ENCODE measurements at places on chromosomes 2 and 18.

DNA sequence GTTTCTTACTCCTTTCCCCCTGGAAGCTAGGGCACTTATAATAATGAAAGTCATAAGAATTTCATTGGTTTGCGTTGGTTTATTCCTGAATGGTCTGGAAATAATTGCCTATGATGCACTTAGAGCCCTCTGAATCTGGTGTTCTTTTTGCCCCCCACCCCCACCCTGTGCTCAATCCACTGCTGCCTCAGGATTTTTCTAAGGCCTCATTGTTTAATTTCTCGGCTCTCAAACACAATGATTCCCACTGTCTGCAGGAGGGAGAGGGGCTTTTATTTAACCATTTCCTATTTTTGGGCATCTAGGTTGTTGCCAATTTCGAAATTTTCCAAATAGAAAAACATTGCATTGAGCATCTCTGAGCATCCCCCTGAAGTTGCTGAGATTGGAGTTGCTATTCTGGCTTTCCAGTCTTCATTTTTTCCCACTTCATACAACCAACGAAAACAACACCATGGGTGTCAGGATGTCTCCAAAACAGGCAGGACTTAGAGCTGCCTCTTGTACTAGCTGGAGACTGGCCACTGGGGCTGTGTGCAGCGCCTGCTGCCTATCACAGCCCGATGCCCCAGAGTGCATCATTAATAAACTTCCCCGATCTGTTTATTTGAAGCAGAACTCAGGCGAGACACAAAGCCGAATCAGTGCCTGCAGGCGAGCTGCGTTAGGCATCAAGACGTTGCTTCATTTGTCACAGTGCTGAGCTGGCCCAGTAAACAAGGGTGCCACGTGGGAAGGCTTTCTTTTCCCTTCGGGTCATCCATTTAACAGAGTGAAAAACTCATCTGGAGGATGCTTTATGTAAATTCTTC, 1.8 kb upstream of the PCARE start:
- DNase-seq: no peak

DNA sequence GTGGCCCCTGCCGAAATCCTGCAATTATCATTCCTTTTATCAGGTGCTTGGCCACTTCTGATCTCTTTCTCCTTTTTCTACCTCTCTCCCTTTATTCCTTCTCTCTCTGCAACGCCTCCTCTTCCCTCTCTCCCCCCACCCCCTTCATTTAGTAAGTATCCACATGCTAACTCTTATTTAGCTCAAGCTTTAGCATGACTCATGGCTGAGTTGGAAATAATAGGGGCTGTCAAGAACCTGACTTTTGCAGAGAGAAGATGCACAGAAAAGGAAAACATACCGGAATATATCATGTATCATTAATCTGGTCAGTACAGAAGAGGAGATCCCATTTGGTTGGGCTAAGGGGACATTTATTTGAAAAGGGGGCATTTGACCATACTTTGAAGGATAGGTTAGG, 33.1 kb downstream of the FAM171B start:
- no peak for DNase-seq

DNA sequence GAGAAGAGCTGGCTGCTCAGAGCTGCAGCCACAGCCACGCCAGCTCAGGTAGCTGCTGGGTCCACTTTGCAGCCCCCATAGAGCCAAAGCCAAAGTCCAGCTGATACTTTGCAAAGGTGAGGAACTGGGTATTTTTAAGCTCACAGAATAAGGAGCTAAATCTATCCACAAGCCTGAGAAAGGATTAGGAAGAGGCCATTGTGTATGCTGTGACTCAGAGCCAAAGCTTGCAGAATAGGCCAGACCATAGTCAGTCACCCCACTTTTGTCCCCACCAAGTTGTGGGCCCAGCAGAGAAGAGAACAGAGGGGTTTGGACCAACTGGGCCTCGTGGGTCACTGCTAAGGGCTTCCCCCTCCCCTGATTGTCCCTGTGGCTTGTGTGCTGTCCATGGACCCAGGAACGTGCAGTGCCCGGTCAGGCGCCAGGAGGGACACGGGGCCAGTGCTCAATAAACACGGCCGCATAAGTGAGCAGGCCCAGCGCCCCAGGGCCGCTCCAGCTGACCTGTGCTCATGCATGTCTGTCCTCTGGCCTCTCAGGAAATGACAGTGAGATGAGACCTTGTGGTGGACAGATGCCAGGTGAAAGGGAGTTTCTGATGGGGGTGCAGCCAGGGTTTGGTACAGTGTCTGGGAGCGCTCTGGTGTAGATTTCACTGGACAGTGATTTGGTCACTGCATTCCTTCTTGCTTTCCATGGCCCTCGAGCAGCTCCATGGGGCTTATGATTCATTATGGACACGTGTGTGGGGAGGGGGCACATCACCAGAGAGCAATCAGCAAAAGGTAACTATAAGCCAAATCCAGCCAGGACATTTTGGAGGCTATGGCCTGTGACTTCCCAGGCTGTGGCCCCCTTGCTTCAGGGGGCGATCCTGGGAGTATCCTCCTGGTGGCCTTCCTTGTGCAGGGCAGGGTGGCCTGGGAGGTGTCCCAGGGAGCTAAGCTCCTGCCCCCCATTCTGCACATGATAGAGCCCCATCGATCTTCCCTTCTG, 31.3 kb downstream of the MAL start:
- no peak for DNase-seq

DNA sequence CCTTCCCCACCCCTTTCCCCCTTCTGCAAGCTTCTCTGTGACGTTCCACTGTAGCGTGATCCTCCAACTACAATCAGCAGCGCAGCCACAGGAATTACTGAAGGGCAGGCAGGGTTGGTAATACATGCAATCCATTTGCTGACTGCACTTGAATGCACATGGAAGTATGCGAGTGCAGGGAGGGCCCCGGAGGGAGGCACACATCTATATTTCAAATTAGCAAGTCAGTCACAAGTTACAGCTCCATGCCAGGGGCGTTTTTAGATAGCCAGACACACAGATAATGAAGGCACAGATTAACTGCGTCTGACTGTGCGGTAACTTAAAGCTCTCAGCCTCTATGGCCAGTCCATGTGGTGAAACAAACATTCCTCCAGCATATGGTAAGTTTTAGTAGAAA, 209.2 kb upstream of the GATA6 start:
- no peak for DNase-seq

GRCh38 chr18:66819235-66819634, 215.3 kb upstream of the CDH19 start:
- no peak for DNase-seq

DNA sequence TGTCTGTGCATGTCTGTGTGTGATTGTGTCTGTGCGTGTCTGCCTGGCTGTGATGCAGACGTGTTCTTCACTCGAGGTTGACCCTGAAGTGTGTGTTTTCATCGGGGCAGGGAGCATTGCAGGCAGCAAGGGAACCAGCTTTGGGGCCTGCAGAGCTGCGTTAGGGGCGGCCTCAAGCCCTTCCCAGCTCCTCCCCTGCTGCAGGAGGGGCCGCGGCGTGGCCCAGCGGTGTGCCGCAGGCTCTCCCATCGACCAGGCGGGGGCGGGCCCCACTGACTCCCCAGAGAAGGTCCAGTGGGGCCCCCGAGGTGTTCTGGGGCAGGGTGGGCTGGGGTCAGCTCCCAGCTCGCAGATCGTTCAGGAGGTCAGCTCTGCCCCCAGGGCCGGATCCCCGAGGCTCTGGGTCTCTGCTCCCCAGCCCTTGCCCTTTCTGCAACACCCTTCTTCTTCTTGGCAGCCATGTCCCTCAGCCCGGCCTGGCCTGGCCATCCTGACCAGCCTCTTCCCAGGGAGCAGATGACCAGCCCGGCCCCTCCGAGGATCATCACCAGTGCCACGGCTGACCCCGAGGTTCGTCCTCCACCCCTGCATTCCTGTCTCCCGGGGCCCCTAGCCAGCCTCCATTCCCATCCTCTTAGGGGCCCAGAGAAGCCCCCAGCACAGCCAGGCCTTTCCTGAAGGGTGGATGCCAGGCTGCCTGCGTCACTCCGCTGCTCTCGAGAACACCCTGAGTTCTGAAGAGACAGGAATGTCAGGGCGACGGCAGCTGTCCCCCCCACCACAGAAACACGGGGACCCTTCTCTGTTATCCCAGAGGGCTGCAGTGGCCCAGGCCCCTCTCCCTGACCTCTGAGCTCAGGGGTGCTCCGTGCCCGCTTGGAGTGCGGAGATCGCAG, 11.1 kb upstream of the KLHL30 start:
- peak; percentile 77 for DNase-seq

DNA sequence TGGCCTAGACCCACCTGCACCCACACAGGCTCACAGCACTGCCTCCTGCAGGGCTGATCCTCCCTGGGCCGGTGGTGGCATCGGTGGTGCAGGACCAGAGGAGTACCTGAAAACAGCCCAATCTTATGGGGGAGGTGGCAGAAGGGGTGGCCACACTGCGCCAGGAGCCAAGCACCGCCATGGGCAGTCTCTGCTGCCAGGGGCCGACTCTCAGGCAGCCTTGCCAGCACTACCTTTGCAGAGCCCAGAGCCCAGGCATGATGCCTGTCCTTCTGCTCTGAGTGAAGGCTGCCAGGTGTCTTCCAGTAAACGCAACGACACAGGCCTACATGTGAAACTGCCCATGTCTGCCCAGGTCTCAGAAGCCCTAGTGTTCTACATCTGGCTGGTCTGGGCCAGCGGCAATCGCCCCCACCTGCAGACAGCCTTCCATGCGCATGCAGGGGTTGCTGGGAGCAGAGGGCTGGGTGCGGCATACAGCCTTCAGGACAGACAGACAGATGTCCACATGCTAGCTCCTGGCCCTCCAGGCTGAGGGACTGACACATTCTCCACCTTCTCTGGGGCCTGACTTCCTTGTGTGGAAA, 6.8 kb downstream of the HS6ST1 start:
- DNase-seq: no peak

GRCh38 chr2:12313445-12314126, 403.1 kb upstream of the TRIB2 start:
- no peak for DNase-seq

DNA sequence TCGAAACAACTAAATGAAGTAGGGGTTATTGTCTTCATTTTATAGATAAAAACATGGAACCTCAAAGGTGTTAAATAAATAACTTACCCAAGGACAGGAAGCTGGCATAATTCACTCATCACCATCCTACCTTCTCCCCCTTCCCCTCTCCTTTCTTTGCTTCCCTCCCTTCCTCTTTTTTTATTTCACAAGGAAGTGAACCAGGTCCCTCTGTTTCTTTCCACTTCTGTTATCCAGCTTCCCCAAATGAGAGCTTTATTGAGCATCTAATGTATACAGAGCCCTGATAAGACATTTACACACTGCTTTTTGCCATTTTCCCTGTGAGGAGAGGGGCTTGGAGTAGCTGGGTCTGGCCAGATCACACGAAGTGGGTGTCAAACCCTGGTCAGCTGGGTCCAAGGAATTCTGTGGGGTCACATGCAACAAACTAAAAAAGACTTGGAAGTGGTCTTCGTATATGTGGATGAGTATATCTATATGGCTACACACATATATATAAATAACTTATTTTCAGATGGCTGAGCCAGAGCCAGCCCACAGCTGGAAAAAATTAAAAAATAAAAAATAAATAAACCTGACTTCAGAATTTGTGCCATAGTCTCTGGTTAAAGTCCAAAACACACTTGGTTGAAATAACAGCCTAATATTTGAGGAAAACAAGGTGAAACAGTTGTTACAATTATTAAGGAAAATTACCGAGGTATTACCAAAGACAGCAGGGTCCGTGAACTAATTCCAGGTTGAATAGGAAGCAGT, 49.3 kb upstream of the FOSL2 start:
- no peak for DNase-seq

GRCh38 chr2:84676295-84676694, 160.0 kb downstream of the DNAH6 start:
- no peak for DNase-seq

DNA sequence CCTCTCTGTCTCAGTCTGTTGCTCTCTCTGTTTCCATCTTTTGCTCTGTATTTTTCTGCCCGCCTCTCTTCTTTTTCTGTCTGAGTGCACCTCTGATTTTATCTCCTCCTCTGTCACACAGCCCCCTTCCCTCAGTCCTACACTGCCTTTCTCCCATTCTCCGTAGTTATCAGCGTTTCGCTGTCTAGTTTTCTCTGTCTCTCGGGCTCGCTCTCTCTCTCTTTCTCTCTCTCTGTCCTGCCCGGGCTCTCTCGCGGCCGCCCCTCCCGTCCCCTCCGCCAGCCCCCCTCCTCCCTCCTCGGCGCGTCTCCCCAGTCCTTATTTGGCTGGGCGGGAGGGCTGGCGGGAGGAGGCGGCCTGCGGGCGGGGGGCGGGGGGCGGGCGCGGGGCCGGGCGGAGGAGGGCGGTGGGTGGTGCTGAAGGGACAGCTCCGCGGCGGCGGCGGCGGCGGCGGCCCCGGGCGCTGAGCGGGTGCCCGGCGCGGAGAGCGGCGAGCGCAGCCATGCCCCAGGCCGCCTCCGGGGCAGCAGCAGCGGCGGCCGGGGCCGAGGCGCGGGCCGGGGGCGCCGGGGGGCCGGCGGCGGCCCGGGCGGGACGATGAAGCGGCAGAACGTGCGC, at the start of gene KCNK3:
KCNK3 (plus strand) TSS at position 444 of the 618 bp plus-strand sequence; CDS start at position 598, 154 bp downstream.
- peak; percentile 36 for DNase-seq

DNA sequence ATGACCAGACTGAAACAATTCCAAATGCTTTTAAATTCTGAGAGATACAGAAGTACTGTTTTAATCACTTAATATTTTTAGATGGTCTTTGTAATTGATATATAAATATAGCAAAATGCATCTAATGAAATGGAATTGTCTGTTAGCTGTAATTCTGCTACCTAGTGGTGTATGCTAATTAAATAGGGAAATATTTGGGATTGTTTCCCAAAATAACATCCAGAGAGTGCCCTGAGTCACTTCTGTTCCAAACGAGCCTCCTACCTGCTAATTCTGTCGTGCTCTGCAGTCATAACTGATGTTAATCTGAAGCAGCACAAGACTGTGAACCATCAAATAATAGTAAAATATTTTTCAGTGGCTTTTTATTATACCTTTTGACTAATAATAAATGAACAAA, 71.4 kb upstream of the NOSTRIN start:
- no peak for DNase-seq

DNA sequence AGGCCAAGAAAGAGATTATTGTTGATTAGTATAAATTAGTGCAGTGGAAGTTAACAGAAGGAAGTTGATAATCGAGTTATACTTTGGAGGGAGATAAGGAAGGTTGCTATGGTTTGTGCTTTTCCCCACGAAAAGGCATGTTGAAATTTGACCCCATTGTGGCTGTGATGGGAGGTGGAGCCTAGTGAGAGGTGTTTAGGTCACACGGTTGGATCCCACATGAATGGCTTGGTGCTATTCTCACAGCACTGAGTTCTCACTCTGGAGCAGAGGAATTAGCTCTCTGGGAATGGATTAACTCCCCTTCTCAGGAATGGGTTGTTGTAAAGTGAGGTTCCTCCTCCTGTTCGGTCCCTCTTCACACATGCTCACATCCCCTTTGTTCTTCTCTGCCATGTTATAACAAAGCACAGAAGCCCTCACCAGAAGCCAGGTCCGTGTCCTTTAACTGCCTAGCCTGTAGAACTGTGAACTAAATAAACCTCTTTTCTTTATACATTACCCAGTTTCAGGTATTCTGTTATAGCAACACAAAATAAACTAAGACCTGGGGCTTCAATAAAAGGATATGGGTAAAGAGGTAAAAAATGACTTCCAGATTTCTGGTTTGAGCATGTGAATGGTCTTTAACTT, 21.9 kb downstream of the PIGN start:
- DNase-seq: peak; percentile 8

DNA sequence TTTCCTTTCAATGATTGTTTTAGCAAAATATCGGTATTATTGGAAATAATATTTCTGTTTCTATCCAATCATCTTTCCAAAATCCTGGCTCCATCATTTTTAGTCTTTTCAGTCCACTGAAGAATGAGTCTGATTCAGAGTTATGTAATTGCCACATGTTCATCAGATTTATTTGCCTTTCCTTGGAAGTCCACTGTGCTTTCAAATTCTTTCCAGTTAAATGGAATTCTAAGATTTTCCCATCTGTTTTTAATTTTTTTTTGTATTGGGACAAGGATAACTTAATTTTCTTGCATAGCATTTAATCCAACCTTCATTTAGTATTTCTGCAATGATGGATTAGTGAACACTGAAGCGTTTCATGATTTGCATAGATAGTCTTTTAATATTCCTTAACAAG, 521.5 kb upstream of the NRXN1 start:
- no peak for DNase-seq
